ENCODE measurements at places on chromosomes 13 and 19.
A peak's percentile ranks its signal among the peaks of the same experiment; 100 is the strongest.

DNA sequence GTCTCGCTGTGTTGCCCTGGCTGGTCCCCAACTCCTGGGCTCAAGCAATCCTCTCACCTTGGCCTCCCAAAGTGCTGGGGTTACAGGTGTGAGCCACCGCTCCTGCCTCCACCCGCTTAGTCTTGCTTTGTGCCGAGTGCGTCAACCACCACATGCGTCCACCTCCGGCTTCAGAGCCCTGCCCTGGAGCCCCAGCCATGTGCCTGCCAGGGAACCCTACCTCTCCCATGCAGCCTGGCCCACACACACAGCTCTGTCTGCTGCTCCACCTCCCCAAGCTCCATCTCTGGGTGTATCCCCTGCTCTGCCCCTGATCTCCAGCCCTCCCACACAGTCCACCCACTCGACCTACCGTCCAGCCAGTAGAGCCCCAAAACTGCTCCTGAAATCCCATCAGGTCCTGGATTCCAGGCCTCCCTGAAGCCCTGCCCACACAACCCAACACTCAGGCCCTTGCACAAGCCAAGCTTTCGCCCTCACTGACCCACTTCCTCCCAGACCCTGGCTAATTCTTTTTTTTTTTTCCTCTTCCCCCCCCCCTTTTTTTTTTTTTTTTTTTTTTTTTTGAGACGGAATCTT, 9.6 kb downstream of the CYP2F1 start:
- no peak for DNase-seq

DNA sequence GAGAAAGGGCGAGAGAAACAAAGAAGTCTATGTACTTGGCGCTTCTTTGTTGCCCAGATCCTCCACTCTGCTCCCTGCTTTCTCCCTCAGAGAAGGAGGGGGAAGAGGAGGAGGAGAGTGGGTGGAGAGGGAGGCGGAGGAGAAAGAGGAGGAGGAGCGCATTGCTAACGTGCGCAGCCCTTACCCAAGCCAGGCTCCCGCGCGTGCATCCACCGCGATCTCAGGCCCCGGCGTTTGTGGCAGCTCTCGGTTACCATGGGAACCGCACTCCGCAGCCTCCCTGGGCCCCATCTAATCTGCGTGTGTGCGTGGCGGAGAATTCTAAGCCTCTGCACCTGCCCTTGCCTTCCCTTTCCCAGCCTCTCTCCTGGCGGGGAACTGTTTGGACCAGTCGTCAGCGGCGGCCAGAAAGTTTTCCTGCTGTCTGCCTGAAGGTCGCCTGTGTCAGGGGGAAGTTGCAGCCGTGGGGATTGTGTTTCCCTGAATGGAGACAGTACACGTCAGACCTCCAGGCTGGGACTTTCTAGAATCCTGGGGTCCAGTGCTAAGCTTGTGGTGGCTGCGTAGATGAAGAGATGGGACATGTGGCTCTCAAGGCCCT, at the start of gene ERICH6B:
Gene ERICH6B, minus strand, starts transcription at position 239 of the 601 bp plus-strand sequence. CDS start 18,734 bp downstream, outside the sequence.
- no peak for DNase-seq

GRCh38 chr13:98853771-98854221, 101.3 kb upstream of the SLC15A1 start:
- DNase-seq = peak; percentile 6

- no peak for DNase-seq
Observed at GRCh38 chr13:44417446-44417845, 43.8 kb downstream of the SERP2 start.

GRCh38 chr19:51040151-51040550, 5.3 kb upstream of the KLK12 start:
- no peak for DNase-seq

DNA sequence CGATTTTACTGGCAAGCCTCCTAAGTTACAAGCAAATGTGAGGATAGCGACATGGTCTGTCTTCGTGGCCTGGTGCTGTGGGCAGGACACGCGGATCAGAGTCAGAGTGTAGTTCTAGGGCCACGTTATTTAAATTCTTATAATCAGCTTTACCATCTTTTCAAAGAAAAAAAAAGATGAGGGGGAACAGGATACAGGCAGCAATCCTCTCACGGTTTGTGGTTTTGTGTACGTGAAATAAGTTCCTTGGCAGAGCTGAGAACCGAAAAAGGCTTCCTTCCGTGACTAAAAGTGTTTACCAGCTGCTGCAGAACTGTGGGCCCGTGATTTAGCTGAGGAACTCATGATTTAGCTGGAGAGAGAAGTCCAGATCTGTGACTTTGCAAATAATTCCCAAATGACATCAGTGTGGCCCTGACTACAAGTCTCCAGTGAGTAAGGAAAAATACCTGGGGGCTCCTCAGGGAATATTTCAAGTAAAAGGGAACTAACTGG, 27.2 kb downstream of the RCBTB2 start:
- no peak for DNase-seq

DNA sequence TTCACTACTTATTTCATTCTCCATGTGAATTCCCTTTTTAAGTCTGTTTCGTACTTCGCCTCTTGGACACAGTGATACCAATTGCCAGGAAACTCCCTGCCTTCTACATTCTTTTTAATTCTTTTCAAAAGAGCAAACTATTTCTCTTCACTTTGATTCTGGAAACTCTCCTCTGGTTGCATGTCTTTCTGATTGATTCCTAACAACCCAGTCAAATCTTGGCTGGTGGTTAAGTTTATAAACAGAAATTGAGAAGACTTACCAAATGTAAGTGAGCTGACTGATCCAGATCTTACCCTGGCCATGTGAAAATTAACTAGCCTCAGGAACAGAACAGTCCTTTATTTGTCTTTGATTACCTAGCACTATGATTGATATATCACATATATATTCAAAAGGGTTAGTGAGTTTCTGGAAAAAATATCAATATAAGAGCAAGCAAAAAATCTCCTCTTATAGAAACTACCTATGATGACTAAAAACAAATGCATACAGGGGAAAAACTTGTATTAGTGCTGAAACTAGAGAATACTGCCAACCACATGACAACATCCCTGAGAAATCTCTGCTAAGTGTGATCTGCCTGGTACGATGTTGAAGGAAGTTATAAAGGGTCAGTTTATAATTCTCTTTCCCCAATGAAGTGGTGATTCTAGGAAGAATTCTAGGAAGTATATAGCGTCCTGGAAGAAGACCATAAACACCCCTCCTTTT, 152.6 kb upstream of the HTR2A start:
- no peak for DNase-seq

- no peak for DNase-seq
Observed at GRCh38 chr13:50334115-50334778, 319.0 kb downstream of the KCNRG start.

DNA sequence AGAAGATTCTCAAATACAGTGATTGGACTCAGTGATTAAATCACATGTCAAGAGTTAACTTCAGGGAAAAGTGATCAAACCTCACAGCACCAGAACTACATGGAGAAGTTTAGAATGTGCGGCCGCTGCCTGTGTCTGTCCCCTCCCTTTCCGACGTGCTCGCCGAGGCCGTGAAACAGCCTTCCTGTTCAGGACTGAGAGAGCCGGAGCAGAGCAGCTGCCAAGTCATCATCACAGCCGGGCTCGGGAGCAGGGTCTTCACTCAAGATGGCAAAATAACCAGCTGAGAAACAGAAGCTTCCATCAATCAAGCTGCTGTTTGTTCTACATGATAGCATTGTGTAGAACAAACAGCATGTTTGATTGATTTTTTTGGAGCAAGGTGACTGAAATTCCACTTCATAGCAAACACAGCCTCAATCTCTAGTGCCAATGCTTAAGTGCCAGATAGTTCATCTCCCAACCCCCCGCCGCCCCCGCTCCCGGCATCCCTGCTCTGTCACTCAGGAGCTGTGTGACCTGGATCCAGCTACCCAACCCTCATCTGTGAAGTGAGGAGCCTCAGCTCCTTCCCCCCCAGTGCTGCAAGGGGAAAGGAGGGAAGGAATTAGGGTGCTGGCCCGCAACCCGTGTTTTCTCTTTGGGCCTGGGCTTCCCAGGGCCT, 70.6 kb downstream of the HSPH1 start:
- no peak for DNase-seq

DNA sequence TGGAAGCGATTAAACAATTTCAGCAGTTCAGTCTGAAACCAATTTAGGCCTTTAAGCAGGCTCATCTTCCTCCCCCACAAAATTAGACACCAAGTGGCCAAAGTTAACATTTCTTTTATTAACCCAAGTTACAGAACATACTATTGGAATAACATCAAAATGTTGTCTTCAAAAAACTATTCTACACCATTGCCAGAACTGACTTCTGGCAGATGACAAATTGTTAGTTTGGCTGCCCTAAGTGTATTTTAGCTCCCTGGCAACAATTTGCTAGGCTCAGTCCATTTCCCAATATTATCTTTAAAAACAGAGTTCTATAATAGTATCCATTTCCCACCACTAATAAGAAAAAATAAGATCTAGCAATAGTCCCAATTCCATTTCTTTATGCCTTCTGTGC, 107.8 kb downstream of the SGCG start:
- DNase-seq = no peak

DNA sequence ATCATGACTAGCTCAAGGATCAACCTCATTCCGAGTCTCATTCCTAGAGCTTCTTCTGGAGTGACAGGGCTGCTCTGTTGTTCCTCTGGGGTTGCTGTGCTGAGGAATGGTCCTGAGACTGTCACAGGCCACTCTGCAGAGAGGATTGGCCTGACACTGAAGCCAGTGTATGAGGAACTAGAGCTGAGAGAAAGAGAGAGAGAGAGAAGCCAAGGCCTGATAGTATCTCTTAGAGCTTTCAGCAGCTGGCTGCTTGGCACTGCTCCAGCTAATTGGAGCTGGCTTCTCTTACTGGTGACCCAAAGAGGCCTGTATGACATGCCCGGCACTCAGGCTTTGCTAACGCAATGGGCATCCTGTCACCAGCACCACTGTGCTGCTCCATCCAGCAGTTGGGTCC, 73.4 kb upstream of the FLT1 start:
- DNase-seq = no peak

GRCh38 chr19:13619203-13619632, 112.9 kb upstream of the CACNA1A start:
- no peak for DNase-seq

- no peak for DNase-seq
Observed at GRCh38 chr19:9956956-9957355, 20.6 kb upstream of the OLFM2 start.

- DNase-seq = no peak
Observed at GRCh38 chr13:88097541-88097940, 426.4 kb downstream of the SLITRK5 start.

DNA sequence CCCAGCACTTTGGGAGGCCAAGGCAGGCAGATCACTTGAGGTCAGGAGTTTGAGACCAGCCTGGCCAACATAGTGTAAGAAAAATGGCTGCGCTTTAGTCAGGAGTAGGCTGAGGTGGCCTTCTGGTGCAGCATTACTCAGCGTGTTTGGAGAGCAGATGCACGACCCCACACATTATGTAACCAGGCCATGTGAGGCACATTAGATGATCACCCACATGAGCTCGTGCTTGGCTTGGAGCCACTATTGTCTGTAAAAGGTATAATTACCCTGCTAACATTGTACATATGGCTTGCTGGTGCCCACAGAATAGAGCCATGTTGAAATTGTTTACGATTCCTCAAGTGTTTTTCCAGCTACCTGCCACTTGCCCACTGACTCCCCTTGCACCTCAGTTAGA, 24.0 kb upstream of the SCEL start:
- no peak for DNase-seq

DNA sequence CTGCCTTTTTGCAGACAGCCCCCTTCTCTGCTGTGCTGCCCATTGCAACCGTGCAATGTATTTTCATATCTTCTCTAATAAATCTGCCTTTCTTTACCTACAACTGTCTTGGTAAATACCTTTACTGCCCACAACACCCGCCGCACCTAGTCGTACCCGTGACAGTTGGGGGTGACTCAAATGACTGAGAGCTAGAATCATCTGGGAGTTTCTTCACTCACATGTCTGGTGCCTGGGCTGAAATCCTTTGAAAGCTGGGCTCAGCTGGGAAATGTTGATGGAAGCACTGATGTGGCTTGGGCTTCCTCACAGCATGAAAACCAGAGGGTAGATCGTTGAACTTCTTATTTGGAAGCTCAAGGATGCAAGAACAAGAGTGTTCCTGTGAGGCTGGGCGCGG, 2.8 kb upstream of the PNMA8A start:
- no peak for DNase-seq

DNA sequence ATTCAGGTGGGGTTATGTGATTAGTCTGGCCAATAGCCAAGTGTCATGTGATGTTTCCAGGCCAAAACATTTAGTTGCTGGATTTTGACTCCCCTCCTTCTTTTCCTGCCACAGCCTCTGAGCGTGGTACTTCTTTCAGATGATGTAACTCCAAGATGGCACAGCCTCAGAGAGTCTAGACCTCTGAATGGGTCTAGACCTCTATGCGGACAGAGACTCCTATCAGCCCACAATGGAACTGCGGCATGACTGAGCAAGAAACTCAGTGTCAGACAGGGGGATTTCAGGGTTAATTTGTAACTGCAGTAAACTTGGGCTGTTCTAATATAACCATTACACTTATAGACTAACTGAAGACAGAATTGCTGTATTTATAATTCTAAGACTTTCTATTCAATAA, 42.6 kb upstream of the ZDHHC20 start:
- no peak for DNase-seq

DNA sequence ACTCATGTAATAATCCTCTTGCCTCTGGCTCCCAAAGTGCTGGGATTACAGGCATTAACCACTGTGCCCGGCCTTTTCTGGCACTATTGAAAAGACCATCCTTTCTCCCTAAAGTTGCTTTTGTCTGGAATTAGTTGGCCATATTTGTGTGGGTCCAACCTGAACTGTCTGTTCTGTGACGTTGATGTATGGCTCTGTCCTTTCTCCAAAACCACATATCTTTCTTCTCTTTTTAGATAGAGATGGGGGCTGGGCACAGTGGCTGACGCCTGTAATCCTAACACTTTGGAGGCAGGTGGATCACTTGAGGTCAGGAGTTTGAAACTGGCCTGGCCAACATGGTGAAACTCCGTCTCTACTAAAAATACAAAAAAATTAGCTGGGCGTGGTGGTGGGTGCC, 17.9 kb downstream of the DNM2 start:
- DNase-seq = no peak

DNA sequence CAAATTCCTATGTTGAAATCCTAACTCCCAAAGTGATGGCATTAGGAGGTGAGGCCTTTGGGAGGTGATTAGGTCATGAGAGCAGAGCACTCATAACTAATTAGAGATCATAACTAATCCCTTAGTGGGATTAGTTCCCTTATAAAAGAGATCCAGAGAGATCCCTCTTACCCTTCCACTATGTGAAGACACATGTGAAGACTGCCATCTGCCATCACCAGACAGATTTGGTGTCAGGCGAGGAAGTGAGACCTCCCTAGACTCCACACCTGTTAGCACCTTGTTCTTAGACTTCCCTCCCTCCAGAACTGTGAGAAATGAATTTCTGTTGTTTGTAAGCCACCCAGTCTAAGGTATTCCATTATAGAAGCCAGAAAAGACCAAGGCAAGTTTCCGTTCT, 112.2 kb downstream of the NDFIP2 start:
- DNase-seq = no peak
